A673 (cell line): ENCODE measurements at places on chromosomes 1 and 21.
A peak's percentile ranks its signal among the peaks of the same experiment; 100 is the strongest.

GRCh38 chr1:245990315-245991022, 516.6 kb downstream of the SMYD3 start:
- DNase-seq: no peak

DNA sequence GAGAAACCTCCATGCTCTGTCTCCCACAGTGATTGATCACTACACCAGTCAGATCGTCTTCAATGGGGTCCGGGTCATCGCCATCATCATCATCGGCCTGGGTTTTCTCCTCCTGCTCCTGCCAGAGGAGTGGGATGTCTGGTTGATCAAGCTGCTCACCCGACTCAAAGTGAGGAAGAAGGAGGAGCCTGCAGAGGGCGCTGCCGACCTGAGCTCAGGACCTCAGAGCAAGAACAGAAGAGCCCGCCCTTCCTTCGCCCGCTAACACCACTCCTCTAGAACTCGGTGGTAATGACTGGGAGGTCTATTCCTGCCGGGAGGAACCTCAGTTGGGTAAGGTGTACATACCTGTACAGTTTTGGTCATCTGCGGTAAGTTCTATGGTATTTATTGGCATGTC, 50.3 kb upstream of the COA6 start:
- peak; percentile 69 for DNase-seq

DNA sequence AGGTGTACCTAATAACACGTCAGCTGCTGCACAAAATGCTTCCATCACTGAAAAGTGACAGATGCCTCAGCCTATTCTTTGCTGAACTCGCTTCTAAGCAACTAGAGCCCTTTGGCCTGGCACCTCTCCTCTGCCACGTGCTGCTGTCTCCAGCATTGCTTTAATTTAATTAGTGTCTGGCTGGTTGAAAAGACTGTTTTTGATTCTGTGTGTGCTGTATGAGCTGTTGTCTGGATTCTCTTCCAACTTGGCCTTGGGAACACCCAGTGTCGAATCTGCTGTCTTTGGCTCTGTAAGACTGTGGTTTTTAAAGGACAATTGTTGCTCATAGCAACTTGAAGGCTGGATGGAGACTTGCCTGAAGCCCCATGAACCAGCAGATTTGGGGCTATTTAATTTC, 109.5 kb downstream of the PSMG1 start:
- no peak for DNase-seq

GRCh38 chr1:88275259-88275862, 408.7 kb upstream of the PKN2 start:
- no peak for DNase-seq

DNA sequence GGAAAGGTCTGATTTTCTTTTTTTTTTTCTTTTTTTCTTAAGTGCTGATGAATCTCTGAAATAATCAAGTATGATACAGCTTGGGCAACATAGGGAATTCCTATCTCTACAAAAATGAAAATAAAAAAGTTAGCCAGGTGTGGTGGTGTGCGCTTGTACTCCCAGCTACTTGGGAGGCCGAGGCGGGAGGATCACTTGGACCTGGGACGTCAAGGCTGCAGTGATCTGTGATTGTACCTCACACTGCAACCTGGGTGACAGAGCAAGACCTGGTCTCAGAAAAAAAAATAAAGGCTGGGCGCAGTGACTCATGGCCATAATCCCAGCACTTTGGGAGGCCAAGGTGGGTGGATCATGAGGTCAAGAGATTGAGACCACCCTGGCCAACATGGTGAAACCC, 6.0 kb downstream of the TRAPPC10 start:
- DNase-seq: no peak

GRCh38 chr1:58380345-58380744, 166.2 kb downstream of the OMA1 start:
- no peak for DNase-seq

GRCh38 chr1:232329103-232329813, 300.7 kb downstream of the SIPA1L2 start:
- no peak for DNase-seq

DNA sequence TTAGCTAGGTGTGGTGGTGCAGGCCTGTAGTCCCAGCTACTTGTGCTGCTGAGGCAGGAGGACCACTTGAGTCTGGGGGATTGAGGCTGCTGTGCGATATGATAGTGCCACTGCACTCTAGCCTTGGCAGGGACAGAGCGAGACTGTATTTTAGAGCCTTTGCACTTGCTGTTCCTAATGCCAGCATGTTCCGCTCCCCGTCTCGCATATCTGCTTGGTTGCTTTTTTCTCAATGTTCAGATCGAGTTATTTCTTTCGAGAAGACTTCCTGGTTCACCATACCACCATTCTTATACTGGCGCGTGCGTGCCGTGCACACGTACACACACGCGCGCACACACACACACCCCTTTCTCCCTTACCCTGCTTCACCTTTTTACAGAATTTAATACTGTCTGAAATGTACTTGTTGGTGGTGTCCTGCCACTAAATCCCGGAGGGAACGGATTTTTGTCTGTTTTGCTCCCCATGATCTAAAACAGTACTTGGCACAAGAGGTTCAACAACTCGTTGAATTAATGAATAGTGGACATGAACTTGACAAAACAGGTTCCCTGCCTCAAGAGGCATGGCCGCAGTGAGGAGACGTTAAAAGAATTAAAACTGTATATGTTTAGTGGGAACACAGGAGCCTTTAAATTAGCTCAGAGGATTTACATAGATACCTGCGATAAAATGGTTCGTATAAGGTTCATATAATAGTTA, 1.1 kb upstream of the RPRD2 start:
- no peak for DNase-seq
